Fibroblast of the conjunctiva (primary cell): ENCODE measurements at places on chromosomes 4 and X.

GRCh38 chr4:76749355-76749754 lies 148.6 kb downstream of the SOWAHB start:
- DNase-seq, result no peak

DNA sequence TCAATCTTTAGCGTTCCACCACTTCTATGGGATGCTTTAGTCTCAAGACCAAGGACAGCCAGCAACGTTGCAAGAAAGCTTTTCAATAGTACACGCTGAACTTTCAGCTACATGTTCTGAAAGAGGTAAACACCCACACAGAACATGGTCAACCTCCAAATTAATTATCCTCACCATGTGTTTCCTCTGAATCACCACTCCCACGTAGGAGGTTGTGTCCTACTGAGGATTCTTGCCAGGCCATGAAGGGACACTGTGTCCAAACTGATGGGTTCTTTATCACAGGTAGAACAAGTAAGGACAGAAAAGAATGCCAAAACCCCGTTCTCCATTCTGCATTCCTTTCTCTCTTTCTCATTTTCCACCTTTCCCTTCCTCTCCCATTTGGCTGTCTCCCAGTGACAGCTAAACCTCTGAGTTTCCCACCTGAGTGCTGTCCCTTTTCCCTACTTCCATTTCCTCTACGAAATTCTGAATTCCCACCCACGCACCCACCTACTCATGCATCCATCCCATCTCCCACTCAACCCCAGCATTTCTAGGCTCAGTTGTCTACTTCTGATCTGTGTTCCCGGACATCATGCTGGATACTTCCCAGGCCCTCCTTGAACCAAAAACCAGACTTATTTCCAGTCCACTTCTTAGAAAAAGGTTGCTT lies 29.0 kb upstream of the GPM6B start:
- DNase-seq, result peak; percentile 24

DNA sequence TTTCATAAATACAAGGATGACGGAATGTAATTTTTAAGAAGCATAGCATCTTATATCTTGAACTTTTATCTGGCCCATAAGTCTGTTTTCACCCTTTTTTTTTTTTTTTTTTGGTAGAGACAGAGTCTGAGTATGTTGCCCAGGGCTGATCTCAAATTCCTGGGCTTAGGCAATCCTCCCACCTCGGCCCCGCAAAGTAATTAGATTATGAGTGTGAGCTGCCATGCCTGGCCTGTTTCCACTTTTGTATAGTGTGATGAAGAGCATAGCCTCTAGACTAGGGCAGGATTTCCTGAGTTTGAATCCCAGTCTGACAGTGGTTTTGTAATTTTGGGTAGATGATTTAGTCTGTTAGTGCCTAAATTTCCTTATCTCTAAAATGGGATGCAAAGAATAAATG lies 11.0 kb downstream of the STIM2 start:
- peak; percentile 26 for DNase-seq

- no peak for DNase-seq
Observed at GRCh38 chr4:78735697-78736096, 40.5 kb upstream of the BMP2K start.

DNA sequence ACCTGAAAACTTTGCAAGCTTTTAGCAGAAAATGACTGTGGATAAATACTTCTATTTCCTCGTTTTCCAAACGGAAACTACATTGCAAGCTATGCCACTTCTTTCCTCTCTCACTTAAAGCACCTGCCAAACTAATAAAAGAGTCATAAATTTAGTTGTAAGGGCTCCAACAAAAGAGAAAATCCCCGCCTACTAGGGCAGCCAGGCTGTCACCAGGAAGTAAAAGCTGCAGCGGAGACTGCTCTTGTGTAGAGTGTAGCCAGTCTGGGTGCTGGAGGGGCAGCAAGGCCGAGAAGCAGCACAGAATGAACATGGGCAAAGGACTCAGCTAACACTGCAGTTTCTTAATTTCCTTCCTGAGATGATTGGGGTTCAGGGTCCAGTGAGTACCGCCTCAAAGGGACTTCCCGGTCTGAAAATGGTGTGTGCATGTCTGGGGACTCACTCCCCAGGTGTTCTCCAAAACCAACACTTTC lies 89.3 kb upstream of the MAML3 start:
- DNase-seq, result no peak

DNA sequence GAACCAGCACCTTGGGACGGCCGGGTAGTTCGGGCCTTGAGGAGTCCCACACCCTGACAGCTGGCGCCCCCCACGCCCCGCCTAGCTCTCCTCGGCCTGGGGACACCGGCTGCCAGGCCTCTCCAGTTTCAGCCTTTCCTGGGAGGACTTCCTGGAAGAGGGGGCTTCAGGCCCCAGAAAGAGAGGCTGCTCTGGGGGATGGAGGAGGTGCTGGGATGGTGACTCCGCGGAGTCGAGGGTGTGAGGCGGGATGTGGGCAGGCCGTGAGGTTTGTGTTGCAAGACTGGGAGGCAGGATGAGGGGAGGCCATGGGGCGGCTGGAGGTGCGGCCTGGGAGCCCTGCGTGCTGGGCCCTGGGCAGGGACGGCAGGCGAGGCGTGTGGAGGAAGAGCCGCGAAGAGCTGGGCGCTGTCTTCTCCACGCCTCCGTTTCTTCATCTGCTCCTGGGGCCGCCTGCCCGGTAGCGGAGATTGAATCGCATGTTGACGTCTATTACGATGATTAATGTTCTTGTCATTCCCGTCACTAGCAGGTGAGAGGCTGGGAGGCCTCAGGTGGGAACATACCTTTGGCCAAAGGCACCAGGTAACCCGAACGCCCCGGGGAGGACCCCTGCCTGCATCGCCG lies 918 bp upstream of the FGFRL1 start:
- peak; percentile 70 for DNase-seq

DNA sequence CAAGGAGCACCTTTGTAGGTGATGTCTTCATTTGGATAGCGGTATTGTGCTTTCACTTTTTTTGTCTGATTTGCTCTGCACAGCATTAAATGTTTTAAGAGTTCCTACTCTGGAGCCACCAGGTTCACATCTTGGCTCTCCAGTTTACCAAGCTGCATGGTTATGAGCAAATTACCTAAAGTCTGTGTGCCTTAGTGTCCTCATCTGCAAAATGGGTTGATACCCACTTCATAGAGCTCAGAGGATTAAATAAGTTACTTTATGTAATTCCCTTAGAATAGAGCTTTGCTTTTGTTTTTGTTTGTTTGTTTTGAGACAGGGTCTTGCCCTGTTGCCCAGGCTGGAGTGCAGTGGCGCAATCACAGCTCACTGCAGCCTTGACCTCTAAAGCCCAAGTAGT lies 58.2 kb downstream of the UBE2K start:
- no peak for DNase-seq

GRCh38 chr4:177041356-177041755 lies 248.6 kb upstream of the VEGFC start:
- peak; percentile 1 for DNase-seq

- DNase-seq, result no peak
Observed at GRCh38 chr4:182010876-182011275, 232.3 kb upstream of the TENM3 start.

DNA sequence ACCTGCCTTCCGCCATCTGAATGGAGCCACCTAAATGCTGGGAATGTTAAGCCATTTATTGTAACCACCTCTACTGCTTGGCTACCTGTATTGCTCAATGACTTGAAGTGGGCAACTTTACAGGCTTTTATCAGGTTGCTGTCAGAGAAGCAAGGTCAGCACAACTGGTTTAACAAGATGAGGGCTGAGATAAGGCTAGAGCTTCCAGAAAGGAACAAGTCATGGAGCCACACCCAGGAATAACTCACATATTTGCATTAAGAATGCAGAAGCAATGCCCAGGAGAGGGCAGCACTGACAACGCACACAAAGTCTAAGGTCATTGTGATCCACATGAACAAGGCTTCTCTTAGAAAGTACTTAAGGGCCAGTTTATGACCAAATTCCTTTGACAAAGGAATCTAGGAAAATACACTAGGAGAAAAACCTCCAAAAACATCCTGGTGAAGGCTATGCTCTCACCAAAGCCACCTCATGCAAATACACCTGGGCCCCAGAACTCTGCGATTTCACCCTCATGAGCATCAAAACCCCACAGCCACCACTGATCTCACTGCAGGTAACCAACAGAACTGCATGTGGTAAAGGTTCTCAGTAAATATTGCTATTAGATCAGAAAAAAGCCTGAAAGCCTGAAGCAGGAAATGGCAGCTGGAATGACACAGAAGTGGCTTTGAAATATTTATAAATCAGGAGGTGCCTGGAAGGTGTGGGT lies 15.0 kb upstream of the STS start:
- DNase-seq, result peak; percentile 73

DNA sequence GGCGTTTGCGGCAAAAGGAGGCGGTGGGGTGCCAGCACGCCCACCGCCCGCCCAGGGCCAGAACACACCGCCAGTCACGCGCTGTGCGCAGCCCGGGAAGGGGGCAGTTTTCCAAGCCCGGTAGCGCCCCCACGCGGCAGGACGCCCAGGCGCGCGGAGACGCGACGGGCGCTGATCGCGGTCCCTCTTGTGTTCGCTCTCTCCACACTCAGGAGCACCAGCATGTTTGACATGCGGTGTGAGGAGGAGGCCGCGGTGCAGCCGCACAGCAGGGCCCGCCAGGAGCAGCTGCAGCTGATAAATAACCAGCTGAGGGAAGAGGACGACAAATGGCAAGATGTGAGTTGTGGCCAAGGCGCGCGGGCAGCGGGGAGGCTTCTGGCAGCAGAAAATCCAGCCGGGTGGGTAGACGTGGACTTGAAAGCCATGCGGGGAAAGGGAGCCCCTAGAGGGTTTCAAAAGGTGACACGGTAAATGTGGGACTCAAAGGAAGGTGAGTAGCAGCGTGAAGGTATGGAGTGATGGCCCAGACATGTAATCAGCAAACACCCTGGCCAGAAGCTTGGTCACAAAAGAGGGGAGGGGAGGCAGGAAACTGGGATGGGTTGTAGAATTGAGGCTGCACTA lies 104.1 kb downstream of the PHOX2B start:
- DNase-seq, result no peak

GRCh38 chrX:136476501-136476900 lies 11.2 kb upstream of the BRS3 start:
- no peak for DNase-seq

DNA sequence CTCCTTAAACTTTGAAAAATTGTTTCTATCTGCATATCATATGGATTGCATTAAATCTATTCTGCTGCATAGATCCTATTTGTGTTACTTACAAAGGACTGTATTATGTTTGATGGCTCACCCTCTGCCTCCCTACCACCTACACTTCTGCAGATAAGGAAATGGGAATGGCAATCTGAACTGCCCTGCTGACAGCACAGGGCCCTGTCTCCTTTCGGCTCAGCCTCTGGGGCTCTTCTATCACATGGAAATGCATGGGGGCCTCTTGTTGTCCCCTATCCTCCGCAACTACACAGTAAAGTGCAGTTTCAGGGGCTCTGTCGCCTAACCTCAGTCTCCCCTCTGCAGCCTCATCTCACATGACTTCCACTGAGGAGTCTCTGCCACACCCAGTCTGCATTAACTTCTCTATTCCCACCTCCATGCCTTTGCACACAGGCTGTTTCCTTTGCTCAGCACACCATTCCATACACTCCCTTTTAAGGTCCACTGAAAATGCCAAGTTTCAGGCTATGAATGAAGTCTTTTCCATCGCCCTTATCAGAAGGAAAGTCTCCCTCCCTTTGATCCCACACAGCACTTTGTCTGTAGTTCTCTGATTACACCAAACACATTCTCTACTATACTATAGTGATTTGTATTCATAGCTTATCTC lies 12.5 kb downstream of the RELL1 start:
- no peak for DNase-seq

DNA sequence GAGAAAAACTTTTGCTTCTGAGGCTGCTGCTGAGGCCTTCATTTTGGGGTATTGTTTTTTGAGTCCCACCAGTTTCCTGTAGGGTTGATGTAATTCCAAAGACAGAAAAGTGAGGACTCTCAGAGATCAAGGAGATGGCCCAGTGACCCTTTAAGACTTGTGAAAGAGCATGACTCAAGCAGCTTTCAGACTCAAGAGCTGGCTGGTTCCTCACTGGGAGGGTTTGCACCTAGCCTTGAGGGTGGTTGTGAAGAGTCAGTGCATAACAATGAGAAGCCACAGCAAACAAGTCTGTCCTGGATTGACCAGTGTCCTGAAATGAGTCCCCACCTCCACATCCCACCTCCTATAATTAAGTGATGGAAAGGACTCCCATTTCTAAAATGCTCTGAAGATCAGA lies 89.2 kb downstream of the NHS start:
- DNase-seq, result no peak

GRCh38 chr4:124095621-124096020 lies 616.9 kb downstream of the ANKRD50 start:
- DNase-seq, result no peak

- no peak for DNase-seq
Observed at GRCh38 chrX:3485727-3486126, 139.3 kb upstream of the MXRA5 start.

- no peak for DNase-seq
Observed at GRCh38 chr4:53194727-53195126, 171.1 kb downstream of the SCFD2 start.

GRCh38 chr4:177796841-177797240 lies 354.6 kb upstream of the AGA start:
- DNase-seq, result no peak

GRCh38 chrX:72029483-72030411 lies 102.0 kb downstream of the RTL5 start:
- DNase-seq, result peak; percentile 49

- no peak for DNase-seq
Observed at GRCh38 chrX:1185561-1185960, 26.9 kb downstream of the CRLF2 start.

DNA sequence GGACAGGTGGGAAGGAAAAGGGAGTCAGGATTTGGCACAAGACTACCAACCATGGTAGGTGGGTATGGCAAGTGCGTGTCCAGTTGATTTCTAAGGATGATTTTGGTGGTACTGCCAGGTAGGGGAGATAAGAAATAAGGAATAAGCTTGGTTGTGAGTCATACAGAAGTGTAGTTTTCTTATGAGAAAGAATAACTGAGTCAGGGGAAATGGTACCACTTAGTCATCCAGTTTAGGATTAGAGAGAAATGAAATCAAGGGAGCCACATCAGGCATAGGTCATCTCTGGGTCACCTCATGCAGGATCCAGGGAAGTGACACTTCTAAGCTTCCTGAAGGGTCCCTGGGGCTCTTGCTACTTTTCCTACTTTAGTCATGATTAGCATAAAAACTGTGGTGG lies 107.1 kb upstream of the C1GALT1C1 start:
- DNase-seq, result no peak

DNA sequence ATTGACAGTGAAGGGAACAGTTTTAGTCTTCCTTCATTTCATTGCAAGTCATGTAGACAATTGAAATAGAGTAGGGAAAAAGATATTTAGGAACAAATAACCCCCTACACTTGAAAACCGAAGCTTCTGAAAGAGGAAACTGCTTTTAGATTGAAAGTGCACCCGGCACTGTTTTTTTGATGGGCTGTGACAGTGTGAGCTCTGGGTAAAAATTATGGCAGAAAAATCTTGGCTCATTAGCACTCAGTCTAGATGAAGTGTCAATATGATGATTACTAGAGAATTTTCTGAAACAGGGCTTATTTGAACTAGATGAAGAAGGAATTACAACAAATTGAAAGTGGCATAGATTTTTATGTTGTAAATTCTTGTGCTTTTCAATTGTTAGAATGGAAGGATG lies 1132.4 kb downstream of the RAPGEF2 start:
- no peak for DNase-seq

GRCh38 chr4:40211224-40212185 lies 14.7 kb downstream of the RHOH start:
- no peak for DNase-seq
